ENCODE measurements at places on chromosomes 2 and 18.
A peak's percentile ranks its signal among the peaks of the same experiment; 100 is the strongest.

DNA sequence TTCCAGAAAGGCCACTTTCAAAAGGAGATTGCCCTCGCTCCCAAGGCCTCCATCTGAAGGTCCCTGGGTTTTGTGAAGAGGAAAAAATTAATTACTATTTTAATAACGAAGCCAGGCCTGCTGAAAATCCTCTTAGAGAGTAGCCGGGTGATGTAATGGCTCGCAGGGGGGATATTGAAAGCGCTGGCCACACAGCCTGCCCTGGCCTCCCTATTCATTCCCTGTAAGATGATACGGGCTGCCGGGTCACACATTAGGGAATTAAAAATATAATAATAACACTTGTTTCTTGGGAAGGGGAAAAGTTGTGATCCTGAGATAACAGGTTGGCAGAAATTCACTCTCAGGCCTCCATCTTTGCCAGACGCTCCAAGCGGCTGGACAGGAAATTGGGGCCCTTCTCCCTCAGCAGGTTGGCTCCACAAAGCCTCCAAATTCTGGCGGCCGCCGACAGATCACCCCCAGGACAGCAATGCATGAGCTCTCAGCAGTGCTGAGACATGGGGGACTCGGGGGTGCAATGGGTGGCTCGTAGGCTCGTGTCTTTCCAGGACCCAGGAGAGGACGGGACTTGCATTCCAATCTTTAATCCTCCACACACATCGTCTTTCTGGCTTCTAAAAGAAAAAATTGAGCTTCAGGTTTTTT is 299.9 kb upstream of the SALL3 start:
- no peak for DNase-seq

- DNase-seq, result no peak
Measured at GRCh38 chr2:218021536-218022071, 18.8 kb upstream of the TNS1 start.

DNA sequence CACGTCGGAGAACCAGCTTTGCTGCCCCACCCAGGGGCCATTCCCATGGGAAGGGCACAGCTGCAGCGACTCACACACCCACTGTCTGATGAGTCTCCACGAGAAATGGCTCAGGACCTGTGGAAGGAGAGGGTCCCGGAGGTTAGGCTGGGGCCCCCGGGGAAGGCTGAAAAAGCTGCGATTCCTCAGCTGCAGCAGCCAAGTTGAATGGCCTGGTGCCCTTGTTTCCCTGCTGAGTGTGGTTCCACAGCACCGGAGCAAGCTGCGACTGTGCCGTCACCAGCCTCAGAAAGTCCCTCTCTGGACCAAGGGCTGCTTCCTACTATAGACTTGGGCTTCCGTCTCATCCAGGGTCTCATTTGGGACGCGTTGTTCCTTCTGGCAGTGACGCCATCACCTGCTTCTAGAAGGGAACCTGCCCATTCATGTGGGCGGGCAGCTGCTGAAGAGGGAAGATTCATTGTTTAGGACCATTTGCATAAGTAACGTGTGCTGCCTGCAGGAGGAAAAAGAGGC is 180.2 kb downstream of the INHBB start:
- no peak for DNase-seq

- DNase-seq, result no peak
Measured at GRCh38 chr2:17600556-17601204, 60.2 kb downstream of the VSNL1 start.

- peak; percentile 7 for DNase-seq
Measured at GRCh38 chr2:29351916-29352591, 236.8 kb downstream of the CLIP4 start.

DNA sequence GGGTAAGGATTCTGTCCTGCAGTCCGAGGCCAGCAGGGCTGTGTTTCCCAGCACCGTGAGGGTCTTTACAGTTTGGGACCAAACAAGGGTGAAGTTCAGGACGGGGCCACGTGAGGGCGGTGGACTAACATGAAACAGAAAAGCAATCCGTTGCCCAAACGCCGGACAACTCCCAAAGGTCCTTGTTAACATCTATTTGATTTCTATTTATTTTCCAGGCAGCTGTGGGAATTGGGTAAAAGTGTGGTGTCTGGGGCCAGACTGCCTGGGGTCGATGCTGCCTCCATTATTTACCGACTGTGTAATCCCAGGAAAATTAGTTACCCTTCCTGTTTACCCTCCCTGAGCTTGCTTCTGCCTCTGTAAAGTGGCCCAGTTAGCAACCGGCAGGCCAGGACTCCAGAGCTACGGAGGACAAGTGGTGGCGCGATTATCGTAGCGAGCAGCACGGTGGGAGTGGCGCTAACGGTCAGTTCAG is 66.3 kb upstream of the TCF7L1 start:
- peak; percentile 46 for DNase-seq

DNA sequence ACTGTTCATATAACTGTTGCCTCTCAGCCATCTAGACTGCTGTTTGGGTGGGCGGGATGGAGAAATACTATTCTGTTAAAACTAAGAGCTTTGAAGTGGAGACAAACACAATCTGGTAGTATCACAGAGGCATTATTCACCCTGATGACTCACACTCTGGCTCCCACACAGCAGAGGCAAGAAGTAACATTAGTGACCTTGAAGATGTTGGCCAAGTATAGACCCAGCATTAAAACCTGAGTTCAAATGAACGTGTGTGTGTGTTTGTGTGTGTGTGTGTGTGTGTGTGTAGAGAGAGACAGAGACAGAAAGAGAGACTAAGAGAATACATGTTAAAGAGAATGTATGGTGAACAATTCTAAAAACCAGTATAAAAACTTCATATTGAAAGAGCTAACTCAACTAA is 22.5 kb upstream of the ACVR1 start:
- no peak for DNase-seq

- DNase-seq, result no peak
Measured at GRCh38 chr2:239154971-239155805, 245.6 kb downstream of the HDAC4 start.

- no peak for DNase-seq
Measured at GRCh38 chr2:170467568-170468422, 247.3 kb upstream of the SP5 start.

- DNase-seq, result peak; percentile 6
Measured at GRCh38 chr2:352696-353095, 64.8 kb upstream of the ALKAL2 start.

DNA sequence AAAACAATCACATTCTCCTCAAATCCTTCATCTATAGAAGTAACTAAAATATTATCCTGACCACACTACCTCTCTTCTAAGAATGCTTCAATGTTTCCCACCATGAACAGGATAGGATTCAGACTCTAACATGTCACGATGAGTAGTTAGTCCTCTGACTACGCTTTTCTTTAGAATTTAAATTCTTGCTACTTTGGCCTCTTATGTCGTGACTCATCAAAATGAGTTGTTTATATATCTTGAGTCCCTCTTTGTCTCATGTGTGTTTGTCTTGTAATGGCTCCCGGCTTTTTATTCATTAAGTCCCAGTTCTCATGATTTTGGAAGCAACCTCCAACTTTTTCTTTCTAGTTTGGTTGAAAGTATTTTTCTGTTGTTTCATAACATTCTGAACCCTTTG is 1289.2 kb downstream of the DSC3 start:
- no peak for DNase-seq

- DNase-seq, result no peak
Measured at GRCh38 chr2:177036747-177037146, 175.8 kb upstream of the HNRNPA3 start.

- DNase-seq, result no peak
Measured at GRCh38 chr18:35192415-35192814, 48.4 kb upstream of the ZNF397 start.

- peak; percentile 18 for DNase-seq
Measured at GRCh38 chr18:48781163-48781987, 169.4 kb downstream of the SMAD7 start.

- no peak for DNase-seq
Measured at GRCh38 chr2:33022989-33023727, 76.4 kb downstream of the LTBP1 start.

DNA sequence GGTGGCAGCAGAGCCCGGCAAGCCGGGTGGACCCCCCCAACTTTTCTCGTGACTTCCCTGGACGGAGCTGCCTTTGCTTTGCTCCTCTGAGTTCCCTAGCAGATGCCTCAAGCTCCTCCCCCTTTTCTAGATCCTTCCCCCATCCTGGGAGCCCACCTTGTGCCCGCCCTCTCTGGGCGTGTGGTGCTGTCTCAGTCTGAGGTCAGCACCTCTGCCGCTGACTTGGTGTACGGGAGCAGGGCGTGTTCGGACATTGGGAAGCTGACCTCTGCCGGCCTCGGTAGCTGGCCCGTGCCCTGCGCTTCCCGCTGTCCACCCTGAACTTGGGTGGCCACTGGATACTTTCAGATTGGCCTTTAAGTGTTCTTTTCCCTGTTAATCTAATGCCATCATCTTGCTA is 19.6 kb upstream of the ESPNL start:
- no peak for DNase-seq

GRCh38 chr2:1750270-1750932 is 6.1 kb upstream of the PXDN start:
- DNase-seq, result no peak
